ENCODE measurements at places on chromosomes 4 and X.

GRCh38 chrX:106247162-106247561 is 79.1 kb downstream of the PWWP3B start:
- no peak for DNase-seq

- no peak for DNase-seq
Observed at GRCh38 chr4:1318046-1318375, 28.3 kb downstream of the MAEA start.

DNA sequence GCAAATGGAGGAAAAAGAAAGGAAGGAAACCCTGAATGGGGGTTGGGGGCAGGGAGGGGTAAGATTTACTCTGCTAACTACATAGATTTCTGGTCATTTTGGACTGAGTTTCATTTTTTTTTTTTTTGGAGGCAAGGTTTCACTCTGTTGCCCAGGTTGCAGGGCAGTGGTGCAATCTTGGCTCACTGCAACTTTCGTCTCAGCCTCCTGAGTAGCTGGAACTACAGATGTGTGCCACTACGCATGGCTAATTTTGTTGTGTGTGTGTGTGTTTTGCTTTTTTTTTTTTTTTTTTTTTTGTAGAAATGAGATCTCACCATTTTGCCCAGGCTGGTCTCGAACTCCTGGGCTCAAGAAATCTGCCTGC is 223.5 kb downstream of the APBB2 start:
- no peak for DNase-seq

DNA sequence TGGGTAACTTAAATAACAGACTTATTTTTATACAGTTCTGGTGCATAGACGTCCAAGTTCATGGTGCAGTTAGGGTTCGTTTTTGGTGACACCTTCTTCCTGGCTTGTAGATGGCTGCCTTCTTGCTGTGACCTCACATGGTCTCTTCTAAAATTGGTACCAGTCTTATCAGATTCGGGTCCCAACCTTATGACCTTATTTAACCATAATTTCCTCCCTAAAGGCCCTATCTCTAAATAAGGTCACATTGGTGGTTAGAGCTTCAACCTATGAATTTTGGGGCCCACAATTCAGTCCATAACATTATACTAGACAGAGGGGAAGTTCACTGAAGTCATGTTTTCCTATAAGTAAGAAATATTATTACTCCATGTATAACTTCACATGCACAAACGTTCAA is 128.0 kb downstream of the CFAP299 start:
- DNase-seq = no peak

GRCh38 chr4:174201871-174202270 is 81.6 kb downstream of the FBXO8 start:
- DNase-seq = no peak

Data from NCI-H146 (cell line).